ENCODE measurements at places on chromosomes 5 and 9.
A peak's percentile ranks its signal among the peaks of the same experiment; 100 is the strongest.

DNA sequence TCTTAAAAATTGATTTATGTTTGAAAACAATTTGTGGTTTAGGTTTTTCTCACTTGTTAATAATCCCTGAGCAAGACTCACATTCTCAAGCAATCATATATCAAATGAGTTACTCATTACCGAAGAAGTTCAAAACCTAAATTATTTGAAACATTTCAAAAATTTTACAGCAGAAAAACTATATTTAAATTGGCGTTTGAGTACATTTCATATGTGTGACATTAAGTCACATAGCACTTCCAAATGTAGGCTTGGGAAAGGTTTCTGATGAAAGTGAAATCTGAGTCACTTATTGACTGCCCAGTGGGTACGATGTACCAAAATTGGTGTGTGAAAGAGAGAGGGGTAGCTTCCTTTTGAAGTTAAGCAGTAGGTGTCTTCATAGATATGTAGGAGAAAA lies 411.4 kb upstream of the SGCD start:
- DNase-seq: no peak

- DNase-seq: no peak
Observed at GRCh38 chr5:56534102-56534829, 281.1 kb upstream of the MAP3K1 start.

GRCh38 chr9:130906735-130907416 lies 10.3 kb upstream of the QRFP start:
- DNase-seq: no peak

- DNase-seq: no peak
Observed at GRCh38 chr5:137022043-137022442, 477.1 kb downstream of the SPOCK1 start.

GRCh38 chr9:114084282-114085073 lies 6.4 kb upstream of the AMBP start:
- DNase-seq: peak; percentile 25

- DNase-seq: no peak
Observed at GRCh38 chr5:169696621-169697510, 59.8 kb downstream of the DOCK2 start.

- no peak for DNase-seq
Observed at GRCh38 chr5:77885519-77885918, 109.4 kb upstream of the TBCA start.

DNA sequence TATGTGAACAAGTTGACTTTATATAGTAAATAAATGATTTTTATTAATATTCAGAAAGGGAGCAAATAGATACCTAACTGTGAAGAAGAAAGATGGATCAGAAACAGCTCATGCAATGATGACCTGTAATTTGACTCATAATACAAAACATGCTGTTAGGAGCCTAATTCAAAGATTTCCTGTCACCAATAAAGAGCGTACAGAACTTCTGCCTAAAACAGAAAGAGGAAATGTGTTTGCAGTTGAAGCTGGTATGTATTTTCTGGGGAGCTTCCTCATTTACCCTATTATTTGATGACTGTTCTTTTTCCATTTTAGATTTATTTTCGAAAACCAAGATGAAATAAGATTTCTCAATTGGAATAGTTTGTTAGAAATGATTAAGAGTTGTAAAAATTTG lies 11.4 kb downstream of the YTHDC2 start:
- no peak for DNase-seq

DNA sequence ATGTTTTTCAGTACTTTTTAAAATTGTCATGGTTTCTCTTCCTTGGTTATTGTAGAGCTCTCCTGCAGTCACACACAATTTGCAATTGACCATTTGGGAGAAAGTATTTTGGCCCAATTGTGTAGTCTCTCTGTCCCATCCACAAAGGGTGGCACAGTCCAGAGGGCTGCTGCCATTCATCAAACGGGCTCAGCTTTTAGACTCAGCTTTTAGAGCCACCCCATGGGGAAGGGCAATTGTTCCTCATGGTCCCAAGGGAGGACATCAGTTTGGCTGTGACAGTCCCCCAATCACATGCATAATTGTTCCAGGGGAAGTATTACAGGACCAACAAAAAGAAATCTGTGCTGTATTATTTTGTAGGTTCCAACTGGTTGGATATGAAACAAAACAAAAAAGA lies 207.6 kb downstream of the ZNF462 start:
- no peak for DNase-seq

GRCh38 chr9:76463211-76463610 lies 4.2 kb downstream of the GCNT1 start:
- DNase-seq: no peak

Measured in activated CD8-positive, alpha-beta memory T cell treated with anti-CD3 and anti-CD28 coated beads, Interleukin-2, amount 50 U/mL, for 48 hours (primary cell).